ENCODE measurements at places on chromosomes 3 and 15. TPM values are rescaled to one million over a fixed set of nuclear protein-coding genes. Genes with fewer than 3 reads are reported as not detected.

UBE2E1 gene
- total RNA-seq: 122 TPM

GRCh38 chr3:123568034-123568433 lies 16.8 kb downstream of the HACD2 start:
- no peak for DNase-seq

- no peak for DNase-seq
These were observed 198.0 kb upstream of the NR2E3 start for GRCh38 chr15:71612397-71612722.

GPR62 gene
- not detected for total RNA-seq
